ENCODE measurements at places on chromosomes 11 and 22.

DNA sequence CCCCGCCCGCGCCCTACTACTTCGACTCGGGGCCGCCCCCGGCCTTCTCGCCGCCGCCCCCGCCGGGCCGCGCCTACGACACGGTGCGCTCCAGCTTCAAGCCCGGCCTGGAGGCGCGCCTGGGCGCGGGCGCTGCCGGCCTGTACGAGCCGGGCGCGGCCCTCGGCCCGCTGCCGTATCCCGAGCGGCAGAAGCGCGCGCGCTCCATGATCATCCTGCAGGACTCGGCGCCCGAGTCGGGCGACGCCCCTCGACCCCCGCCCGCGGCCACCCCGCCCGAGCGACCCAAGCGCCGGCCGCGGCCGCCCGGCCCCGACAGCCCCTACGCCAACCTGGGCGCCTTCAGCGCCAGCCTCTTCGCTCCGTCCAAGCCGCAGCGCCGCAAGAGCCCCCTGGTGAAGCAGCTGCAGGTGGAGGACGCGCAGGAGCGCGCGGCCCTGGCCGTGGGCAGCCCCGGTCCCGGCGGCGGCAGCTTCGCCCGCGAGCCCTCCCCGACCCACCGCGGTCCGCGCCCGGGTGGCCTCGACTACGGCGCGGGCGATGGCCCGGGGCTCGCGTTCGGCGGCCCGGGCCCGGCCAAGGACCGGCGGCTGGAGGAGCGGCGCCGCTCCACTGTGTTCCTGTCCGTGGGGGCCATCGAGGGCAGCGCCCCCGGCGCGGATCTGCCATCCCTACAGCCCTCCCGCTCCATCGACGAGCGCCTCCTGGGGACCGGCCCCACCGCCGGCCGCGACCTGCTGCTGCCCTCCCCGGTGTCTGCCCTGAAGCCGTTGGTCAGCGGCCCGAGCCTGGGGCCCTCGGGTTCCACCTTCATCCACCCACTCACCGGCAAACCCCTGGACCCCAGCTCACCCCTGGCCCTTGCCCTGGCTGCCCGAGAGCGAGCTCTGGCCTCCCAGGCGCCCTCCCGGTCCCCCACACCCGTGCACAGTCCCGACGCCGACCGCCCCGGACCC is 17.4 kb upstream of the ACR start:
- no peak for DNase-seq

DNA sequence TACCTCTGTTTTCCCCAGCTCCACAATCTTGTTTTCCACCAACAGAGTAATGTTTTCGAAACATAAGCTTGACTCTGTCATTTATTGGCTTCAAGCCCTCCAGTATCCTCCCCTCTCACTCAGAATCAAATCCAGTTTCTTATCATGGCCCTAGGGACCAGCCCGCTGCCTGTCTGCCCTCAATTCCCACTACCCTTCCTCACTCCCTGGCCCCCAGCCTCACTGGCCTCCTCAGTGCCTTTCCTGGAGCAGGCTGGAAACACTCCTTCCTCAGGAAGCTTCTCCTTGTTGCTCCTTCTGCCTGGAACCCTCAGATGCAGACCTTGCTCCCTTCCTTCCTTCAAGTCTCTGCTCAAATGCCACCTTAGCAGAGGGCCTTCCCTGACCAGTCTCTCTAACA is 3.9 kb downstream of the POLD4 start:
- no peak for DNase-seq

- peak; percentile 41 for DNase-seq
These were observed 6.4 kb upstream of the ATG16L2 start for GRCh38 chr11:72807792-72808191.

DNA sequence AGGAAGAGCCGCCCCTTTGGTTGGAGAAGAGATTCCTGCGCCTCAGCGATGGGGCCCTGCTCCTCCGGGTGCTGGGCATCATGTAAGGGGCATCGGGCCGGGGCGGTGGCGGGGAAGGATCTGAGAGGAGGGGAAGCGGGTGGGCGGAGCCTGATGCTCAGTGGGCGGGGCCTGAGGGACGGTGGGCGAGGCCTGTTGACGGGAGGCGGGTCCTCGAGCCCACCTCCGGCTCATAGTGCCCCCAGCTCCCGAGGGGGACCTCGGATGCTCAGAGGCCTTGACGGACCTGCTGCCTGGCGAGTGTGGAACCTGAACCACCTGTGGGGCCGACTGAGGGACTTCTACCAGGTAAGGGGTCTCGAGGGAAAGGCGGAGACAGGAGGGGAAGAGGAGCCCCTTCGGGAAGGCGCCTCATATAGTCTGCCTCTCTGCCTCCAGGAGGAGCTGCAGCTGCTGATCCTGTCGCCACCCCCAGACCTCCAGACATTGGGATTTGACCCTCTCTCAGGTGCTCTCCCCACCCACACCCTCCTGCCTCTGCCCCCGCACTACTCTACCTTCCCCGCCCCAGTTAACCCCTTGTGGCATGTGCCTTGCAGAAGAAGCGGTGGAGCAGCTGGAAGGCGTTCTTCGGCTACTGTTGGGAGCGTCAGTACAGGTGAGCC is 799 bp downstream of the CCDC88B start:
- DNase-seq: peak; percentile 31

GRCh38 chr11:72265951-72266350 is 22.0 kb upstream of the PHOX2A start:
- no peak for DNase-seq

- DNase-seq: no peak
These were observed 15.7 kb upstream of the FAM83F start for GRCh38 chr22:39979048-39979447.

- no peak for DNase-seq
These were observed 99.2 kb upstream of the FGF3 start for GRCh38 chr11:69918231-69918937.

DNA sequence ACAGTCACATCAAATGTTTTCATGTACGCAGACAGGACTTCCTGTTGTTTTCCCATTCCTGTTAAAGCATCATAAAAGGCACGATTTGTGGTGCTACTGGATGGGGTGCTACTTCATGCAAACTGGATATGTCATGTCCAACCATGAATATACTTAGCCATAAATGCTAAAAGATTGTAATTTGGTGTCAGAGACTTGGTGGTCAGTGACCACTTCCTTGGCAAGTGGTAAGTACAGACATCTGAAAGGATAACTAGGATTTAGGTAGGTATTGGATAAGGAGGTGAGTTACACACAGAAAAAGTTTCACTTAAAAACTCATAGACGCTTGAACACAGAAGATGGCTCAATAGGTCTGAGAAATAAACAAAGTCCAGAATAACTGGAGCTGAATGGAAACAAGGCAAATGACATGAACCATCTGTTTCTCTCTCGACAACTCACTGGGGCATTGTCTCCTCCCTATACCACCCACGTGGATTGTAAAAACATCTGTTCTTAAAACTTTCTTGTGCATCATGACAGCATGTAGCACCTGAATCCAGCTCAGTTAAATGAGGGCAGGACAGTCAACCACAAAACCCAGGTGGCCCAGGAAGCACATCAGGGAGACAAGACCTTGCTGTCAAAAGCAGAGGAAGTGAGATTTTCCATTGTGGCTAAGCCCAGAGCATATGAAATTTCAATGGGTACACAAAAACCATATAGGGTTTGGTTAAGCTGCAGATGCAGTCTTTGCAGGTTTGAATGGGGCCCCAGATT is 22.1 kb upstream of the IGLL5 start:
- DNase-seq: no peak

DNA sequence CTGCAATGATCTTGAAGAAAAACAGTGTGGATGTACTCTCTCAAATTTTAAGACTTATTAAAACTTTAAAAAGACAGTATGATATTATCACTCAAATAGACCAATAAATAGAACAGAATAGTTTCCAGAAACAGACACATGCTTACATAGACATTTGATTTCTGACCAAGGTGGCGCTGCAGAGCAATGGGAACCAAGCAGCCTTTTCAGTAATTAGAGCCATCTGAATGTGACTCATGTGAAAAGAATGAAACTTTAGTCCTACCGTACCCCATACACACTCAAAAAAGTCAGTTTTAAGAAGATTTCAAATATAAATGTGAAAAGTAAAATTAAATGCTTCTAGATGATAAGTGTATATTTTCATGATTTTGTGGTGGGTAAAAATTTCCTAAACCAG is 74.2 kb upstream of the MS4A8 start:
- no peak for DNase-seq

GRCh38 chr11:63785823-63786222 is 17.2 kb upstream of the ZFTA start:
- DNase-seq: no peak

DNA sequence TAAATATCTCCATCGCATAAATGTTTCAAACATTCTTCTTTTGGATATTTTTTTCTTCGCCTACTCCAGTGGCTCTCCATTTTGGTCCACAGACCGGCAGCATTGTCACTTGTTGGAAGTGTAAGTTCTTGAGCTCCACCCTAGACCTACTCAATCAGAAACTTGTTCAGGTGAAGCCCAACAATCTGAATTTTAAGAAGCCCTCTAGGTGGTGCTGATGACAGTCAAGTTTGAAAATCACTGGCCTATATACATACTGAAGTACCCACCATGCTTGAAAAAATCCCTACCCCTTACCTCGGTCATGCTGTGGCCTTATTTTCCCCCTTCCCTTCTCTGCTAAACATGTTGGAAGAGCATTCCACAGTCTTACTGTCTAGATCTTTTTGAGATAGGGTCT is 10.2 kb upstream of the ACAT1 start:
- no peak for DNase-seq

DNA sequence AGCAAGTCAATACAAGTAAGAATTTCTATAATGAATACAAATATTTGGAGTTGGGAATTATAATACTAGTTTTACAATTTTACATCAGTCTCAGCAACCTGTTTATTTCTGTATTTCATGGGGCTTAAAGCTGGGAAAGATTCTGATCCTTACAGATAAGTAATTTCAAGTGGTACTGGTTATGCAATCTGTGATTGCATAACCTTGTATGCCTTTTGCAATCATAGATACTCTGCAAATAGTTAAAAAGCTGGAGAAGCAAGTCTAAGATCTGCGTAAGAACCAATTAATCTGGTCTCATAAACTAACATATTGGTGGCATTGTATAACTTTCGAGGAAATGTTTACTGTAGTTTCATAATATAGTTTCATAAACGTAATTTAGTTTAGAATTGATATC is 198.3 kb upstream of the PGR start:
- DNase-seq: no peak

DNA sequence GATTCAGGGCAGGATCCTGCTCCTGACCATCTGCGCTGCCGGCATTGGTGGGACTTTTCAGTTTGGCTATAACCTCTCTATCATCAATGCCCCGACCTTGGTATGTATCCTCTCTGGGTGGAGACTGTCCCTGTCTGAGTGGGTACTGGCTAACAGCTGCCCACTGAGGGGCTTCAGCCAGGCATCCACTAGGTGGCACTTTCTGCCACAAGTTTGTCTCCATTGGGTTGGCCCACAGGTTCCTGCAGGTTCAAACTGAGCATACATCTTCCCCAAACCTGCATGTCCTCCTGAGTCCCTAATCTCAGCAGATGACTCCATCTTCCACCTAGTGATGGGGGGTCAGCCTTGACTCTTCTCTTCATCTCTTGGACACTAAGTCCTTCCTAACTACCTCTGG is 4.4 kb downstream of the SLC2A11 start:
- peak; percentile 10 for DNase-seq

- no peak for DNase-seq
These were observed 886 bp upstream of the NIPSNAP1 start for GRCh38 chr22:29581799-29582198.

GRCh38 chr11:279966-280705 is 1.9 kb downstream of the NLRP6 start:
- no peak for DNase-seq

- DNase-seq: no peak
These were observed 398 bp upstream of the FAM89B start for GRCh38 chr11:65571940-65572339.

- DNase-seq: no peak
These were observed 17.9 kb downstream of the RBM4B start for GRCh38 chr11:66659763-66660162.

DNA sequence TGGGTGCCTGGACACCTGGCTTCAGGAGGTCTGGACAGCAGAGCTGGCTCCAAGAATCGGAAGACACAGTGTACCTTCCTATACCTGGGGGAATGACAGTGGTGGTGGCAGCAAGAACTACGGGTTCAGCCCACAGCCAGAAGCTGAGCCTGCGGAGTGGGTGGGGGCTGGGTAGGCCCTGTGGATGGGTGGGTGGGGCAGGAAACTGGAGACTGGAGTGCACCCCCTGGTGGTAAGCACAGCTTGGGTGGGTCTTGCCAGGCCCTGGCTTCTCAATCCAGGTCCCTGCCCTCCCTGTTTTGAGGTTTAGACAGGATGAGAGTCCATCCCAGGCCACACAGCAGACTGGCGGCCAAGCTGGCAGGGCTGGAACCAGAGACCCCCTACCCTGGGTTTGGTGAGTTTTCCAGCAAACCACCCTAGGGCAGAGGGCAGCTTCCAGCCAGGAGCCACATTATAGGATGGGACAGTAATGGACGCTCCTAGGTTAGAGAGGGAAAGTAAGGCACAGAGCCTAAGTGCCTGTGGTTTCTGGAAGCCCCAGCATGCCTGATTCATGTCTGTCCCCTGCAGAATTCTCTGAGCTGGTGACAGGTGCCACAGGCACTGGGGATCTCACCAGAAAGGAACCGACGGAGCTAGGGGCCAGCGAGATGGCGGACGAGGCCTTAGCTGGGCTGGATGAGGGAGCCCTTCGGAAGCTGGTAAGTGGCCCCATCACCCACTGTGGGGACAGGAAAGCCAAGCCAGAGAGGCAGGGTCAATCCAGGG is 1.7 kb downstream of the SMTN start:
- no peak for DNase-seq

DNA sequence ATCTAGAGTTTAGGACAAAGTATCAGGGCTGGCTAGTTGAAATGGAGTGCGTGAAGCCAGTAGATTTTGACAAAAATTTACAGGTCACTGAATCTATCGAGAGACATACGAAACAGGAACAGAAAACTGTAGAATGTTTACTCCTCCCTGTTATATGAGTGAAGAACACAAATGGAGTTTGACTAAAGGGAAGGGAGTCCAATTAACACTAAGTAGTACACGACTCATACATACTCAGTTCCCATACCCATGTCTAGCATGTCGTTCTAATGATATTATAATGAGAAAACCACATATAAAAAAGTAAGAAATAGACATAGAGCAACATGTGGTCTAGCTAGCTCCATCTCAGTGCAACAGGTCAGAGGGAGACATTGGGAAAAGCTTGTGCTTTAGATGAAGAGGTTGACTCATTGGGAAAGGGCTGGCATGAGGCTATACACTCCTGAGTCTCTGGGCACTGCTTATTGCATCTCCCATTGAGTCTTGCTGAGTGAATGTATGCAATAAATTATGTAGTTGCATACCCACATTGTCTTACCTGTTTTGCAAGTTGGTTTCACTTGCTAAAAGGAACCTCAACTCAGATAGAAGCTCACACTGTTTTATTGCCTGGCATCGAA is 43.5 kb downstream of the CD44 start:
- no peak for DNase-seq

- peak; percentile 25 for DNase-seq
These were observed 20.8 kb upstream of the ZBED5 start for GRCh38 chr11:10878408-10879214.

GRCh38 chr11:11558396-11558795 is 63.4 kb downstream of the GALNT18 start:
- DNase-seq: no peak

All from KG1 (cell line).